Tongue (tissue), 3 donors: ENCODE measurements at places on chromosomes 6 and 20. TPM values are rescaled to one million over a fixed set of nuclear protein-coding genes. Genes with fewer than 3 reads are reported as not detected.

DNA sequence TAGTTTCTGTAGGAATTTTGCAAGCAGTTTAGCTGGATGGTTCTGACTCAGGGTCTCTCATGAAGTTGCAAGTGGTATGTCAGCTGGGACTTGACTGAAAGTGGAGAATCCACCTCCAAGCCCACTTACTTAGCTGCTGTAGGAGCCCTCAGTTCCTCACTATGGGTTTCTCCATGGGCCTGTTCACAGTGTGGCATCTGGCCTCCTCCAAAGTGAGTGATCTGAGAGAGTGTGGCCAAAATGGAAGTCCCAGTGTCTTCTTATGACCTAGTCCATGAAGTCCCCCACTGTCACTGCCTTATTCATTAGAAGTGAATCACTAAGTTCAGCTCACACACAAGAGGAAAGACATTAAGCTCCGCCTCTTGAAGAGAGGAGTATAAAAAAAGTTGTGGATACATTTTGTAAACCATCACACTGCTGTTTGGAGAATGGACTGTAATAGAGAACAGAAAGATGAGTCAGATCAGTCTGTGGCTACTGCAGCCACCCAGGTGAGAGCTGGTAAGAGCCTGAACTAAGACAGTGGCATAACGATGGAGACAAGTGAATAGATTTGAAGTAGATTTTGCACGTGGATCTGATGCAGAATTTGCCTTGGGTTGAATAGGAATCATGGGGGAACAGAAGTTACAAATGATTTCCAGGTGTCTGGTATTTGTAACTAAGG lies 4.9 kb upstream of the NELFCD start:
- DNase-seq: no peak

DNA sequence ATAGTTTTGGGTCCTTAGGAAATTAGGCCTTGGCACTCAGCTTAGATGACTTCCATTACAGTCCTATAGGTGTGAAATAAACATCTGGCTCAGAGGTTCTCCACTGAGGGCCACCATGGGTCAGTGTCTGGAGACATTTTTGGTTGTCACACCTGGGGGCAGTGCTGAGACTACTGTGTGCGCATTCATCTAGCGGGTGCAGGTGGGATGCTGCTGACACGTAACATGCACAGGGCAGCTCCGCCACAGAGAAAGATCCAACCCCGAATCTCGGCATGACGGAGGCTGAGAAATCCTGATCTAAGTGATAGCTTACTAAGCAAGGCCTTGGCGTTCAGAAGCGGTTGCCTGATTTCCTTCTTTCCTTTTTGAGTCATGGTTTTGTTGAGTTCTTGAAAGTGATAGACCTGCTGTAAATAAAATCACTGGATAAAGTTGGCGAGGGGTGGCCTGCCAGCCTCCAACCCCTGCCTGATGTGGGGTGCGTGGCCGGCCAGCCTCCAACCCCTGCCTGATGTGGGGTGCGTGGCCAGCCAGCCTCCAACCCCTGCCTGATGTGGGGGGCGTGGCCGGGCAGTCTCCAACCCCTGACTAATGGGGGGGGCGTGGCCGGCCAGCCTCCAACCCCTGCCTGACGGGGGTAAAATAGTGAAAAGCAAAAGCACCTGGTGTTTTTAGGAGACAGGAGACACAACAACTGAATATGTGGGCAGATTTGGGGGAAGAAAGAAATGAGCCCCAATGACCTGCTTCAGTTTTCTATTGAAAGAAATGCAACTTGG lies 158.1 kb downstream of the CDH26 start:
- no peak for DNase-seq

- DNase-seq: peak; percentile 84
Observed at GRCh38 chr6:160733050-160733646, 31.1 kb downstream of the PLG start.

DNA sequence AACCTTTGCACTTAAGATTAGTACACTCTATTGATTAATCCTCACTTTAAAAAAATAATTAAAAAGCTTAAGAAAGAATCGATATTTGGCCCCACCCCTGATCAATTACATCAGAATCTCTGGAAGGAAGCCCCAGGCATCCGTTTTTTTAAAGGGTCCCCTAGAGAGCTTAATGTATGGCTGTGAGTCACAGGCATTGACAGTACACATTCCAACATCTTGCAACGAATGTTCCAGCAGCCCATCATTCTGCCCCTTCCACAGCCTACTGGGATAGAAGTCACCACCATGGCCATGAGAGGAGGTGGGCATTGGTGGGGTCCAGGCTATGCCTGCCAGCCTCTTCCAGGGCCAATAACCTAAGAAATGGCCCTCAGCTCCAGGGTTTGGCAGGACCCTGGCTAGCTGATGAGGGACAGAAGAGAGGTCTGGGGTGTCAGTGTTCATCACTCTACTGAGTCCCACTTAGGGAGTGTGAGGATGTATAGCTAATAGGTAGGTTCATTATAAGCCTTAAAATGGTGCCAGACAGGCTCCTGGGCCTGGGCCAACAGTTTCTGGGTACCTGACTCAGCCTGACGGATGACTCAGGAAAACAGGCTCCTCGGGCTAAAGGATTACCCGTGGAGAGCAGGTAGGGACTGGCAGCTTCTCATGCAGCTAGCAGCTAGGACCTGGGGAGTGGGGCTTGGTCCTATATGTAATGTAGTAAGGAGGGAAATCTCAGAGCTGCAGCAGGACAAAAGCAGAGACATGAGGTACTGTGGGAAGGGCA lies 40.4 kb downstream of the MDGA1 start:
- no peak for DNase-seq

- no peak for DNase-seq
Observed at GRCh38 chr6:88378639-88379038, 212.5 kb upstream of the CNR1 start.

HCRTR2 gene
- not detected for total RNA-seq
